ENCODE measurements at places on chromosomes 16 and 17.
A peak's percentile ranks its signal among the peaks of the same experiment; 100 is the strongest.

DNA sequence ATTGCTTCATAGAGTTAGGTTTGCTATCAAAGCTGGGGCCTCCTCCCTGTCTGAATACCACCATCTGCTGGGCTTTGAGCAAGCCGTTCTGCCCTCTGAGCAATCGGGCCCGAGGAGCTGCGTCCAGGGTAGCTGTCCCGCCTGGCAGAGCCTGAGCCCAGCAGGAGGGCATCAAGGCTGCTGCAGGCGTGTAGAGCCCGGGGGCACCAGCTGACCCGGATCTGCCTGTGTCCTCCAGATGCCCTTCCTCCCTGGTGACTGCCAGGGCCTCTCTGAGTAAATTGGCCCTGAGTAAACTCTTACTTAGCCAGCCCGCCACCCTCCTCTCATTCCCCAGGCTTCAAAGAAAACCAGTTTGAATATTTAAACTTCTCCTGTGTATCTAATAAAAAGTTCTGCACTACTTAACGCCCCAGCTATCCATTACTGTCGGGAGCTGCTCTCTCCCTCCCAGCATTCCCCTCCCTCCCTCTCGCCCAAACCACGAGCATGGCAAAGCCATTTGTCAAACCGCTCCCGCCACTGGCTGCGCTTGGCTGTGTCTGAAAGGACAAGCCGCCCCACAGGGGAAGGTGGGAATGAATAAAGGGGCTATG is 16.4 kb downstream of the CDK5RAP3 start:
- no peak for DNase-seq

- DNase-seq, result peak; percentile 84
Observed at GRCh38 chr17:64025732-64026294, 5.4 kb upstream of the ICAM2 start.

- DNase-seq, result no peak
Observed at GRCh38 chr17:39173526-39174274, 7.7 kb upstream of the ARL5C start.

DNA sequence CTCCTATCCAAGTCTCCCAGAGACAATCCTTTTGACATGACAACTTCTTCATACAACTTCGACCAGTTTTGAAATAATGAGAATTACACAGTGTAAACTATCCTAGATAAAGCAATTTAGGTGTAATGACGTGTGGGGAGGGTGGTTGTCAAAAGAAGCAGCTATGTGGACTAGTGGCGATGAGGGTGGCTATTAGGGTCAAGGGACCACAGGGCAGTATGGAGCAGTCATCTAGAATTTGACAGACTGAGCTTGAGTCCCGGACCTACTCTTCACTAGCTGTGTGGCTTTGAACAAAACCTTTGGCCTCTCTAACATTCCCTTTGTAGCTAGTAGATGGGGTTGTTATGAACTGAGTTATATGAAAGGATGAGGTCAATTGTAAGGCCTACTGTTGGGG is 247.1 kb downstream of the HAPSTR1 start:
- no peak for DNase-seq

GRCh38 chr16:66717776-66718175 is 21.2 kb upstream of the CMTM4 start:
- no peak for DNase-seq

DNA sequence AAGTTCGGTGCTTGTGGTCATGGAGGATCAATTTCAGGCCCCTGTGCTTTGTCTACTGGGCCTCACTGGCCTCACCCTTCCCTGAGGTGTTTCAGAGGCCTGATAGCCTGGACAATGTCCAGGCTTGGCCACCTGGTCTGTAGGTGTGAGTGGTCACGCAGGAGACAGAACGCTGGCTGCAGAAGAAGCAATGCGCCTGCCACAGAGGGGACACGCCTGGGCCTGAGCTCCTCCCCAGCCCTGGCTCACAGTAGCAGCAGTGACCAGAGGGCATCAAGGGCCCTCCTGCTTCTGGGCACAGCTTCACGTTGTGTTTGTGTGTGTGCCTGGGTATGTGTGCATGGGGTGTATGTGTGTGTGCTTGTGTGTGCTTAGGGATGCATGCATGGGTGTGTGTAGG is 1.9 kb upstream of the PITPNM3 start:
- no peak for DNase-seq

GRCh38 chr17:1563786-1564613 is 1.4 kb upstream of the PITPNA start:
- DNase-seq, result no peak

DNA sequence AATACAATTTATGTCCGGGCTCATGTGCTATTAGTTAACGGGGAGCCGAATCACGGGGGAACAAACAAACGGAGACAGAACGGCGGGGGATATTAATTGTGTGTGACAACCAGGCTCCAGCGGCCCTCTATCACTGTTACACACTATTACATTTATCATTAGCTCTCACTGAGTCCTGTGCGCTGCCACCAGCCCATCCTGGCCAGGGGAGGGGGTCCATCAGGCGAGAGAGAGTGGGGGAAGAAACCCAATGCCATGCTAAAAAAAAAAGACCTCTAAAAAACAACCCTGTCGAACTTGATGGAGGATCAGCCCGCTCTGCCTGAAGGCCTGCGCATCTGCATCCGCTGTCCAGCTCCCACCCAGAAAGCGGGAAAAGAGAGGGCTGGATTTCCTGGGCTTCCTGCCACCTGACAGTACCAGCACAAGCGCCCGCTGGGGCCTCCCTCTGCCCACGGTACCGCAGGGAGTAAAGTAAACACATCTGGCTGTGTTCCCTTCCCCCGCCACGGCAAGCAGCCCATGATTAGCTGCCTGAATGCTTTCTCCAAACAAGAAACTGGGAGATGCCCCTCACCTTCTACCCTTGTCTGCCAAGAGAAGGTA is 41.7 kb downstream of the PIPOX start:
- no peak for DNase-seq

GRCh38 chr16:68704232-68704867 is 32.7 kb upstream of the CDH1 start:
- DNase-seq, result peak; percentile 61

DNA sequence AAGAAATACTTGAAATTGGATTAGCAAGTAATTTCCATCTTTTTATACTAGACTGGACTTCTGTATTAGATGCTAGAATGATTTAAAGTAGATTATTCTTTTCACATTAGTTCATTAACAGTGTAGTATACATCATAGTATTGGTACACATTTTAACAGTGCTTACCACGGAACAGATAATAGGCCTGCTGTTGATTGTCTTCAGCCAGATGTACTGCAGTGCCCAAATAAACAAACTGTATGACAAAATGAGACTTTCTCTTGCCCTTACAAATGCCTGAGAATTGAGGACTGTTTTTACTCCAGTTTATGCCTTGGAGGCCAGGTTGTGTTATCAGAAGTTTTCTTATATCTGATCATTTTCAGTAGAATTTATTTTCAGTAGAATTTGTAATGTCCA is 631 bp downstream of the EVI2A start:
- DNase-seq, result no peak

DNA sequence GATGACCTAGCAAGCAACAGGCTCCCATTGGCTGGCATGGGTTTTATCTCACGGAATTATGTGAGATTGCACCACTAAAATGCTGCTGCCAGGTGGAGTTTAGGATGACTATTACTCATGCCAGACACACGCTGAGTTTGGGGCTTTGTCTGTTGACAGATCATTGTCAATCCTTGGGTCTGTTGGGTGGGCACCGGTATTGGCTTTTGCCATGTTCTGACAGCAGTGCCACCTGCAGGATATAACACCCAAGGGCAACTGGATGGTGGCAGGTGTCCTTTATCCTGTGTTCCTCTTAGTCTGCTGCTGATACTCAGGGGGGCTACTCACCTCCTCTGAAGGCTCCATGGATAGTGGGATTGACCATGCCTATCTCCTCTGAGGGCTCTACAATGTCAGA is 221.6 kb upstream of the DYNLRB2 start:
- no peak for DNase-seq

DNA sequence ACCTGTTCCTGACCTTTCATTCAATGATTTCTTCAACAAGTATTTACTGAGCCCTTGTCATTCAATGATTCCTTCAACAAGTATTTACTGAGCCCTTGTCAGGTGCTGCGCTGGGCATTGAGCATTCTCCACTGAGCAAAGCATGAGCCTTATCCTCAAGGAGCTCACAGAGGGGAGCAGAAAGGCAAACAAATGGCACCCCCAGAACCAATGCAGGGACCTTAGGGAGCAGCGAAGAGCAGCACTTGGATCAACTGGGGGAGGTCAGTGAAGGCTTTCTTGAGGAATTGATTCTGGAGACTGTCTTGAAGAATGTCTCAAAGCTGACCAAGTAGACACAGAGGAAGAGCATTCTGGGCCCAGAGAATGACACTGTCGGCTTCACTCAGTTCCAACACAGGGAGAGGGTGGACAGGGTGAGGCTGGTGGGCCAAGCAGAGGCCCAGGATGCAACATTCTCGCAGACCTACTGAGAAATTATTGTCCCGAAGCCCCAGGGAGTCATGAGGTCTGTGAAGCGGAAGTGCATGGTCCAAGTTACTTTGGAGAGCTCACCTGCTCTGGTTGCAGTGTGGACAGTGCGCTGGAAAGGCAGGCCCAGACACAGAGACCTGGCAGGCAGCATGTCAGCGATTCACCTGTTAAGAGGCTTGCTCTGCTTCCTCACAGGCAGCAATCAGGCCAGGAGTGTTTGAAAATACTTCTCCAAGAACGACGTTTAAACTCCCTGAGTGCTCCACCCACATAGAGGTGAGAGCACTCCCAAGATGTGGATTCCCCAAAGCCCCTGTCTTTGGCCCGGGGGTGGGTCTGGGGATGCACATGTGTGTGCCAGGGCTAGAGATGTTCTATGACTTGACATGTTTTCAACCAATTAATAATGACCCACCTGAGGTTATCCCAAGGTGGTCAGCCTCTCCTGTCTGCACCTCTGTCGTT is 3.2 kb upstream of the MPO start:
- no peak for DNase-seq

GRCh38 chr16:86735727-86736126 is 157.4 kb downstream of the FOXL1 start:
- no peak for DNase-seq

- no peak for DNase-seq
Observed at GRCh38 chr16:23089111-23089510, 60.1 kb downstream of the USP31 start.

DNA sequence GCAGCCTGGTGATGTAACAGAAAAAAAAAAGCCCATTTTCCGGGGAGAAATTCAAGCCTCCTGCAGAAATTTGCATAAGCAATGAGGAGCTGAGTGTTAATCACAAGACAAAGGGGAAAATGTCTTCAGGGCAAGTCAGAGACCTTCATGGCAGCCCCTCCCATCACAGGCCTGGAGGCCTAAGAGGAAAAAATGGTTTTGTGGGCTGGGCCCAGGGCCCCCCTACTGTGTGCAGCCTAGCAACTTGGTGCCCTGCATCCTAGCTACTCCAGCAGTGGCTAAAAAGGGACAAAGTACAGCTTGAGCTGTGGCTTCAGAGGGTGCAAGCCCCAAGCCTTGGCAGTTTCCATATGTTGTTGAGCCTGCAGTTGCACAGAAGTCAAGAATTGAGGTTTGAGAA is 49.7 kb downstream of the AHSP start:
- no peak for DNase-seq

DNA sequence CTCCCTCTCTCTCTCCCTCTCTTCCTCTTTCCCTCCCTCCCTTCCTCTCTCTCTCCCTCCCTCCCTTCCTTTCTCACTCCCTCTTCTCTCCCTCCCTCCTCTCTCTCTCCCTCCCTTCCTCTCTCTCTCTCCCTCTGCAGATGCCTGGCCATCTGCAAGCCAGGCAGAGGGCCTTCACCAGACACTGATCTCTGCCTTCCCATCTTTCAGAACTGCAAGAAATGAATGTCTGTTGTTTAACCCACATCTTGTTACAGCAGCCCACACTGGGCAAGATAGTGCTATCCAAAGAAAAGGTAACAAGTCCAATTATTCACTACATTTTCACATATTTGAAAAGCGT is 26.2 kb upstream of the CDRT4 start:
- no peak for DNase-seq

DNA sequence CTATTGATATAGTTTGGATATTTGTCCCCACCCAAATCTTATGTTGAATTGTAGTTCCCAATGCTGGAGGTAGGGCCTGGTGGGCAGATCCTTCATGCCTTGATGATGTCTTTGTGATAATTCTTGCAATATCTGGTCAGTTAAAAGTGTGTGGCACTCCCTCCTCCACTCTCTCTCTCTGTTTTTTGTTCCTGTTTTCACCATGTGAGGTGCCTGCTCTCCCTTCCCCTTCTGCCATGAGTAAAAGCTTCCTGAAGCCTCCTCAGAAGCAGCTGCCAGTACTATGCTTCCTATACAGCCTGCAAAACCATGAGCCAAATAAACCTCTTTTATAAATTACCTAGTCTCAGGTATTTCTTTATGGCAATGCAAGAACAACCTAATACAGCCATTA is 47.3 kb downstream of the TOM1L2 start:
- DNase-seq, result no peak

DNA sequence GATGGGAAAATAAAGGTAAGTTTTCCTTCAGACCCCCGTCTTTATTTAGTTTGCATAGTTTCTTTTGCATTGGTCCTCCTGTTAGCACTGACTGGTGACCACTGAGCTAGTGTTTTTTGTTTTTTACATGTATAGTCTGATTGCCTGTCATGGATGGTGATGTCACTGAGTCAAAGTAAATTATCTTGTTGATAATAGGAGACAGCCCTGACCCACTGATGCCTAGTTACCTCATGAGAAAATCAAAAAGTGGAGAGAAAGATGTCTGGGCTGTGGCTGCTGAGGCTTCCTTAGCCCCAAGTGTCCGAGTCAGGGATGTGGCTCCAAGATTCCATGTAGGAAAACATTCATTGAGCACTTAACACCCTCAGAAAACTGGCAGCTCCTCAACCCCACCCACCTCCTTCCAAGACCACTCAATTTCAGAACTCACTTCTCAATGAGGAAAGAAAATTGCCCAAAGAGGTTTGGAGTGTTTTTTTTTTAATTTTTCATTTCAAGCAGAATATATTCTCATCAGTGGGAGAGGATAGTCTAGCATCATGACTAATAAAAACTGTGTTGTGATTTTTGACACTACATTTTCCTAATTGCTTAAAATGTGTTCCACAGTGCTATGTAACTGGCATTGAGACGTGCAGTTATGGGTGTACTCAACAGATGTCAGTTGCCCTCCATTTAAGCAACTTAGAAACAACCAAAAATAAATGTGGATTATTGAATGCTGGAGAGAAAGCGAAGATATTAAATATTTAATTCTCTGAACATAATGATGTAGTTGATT is 38.7 kb upstream of the NUDT7 start:
- no peak for DNase-seq

- DNase-seq, result no peak
Observed at GRCh38 chr16:27476240-27476639, 73.5 kb downstream of the GTF3C1 start.

Data from activated T-cell treated with anti-CD3 and anti-CD28 coated beads for 48 hours (primary cell).